ENCODE measurements at places on chromosomes 13 and 19.
A peak's percentile ranks its signal among the peaks of the same experiment; 100 is the strongest.

GRCh38 chr19:1412995-1413800 is 5.8 kb downstream of the DAZAP1 start:
- DNase-seq = no peak

DNA sequence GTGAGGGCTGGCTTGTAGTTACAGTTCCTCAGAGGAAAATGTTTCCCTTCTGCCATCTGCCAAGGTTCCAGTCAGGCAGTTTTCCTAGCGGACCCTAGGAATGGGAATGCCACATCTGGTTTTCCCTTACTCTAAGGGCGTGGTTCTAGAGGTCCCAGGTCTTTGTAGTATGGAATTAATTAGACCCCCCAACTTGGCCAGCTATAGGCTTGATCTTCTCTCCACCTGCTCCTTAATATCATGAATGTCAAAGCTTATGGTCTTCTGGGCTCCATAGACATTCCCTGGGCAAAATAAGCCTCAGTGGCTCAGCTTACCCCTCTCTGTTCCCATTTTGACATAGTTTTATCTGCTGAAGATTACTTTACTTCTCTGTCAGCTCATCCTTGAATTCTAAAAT is 70.0 kb downstream of the ZNF568 start:
- DNase-seq = no peak

DNA sequence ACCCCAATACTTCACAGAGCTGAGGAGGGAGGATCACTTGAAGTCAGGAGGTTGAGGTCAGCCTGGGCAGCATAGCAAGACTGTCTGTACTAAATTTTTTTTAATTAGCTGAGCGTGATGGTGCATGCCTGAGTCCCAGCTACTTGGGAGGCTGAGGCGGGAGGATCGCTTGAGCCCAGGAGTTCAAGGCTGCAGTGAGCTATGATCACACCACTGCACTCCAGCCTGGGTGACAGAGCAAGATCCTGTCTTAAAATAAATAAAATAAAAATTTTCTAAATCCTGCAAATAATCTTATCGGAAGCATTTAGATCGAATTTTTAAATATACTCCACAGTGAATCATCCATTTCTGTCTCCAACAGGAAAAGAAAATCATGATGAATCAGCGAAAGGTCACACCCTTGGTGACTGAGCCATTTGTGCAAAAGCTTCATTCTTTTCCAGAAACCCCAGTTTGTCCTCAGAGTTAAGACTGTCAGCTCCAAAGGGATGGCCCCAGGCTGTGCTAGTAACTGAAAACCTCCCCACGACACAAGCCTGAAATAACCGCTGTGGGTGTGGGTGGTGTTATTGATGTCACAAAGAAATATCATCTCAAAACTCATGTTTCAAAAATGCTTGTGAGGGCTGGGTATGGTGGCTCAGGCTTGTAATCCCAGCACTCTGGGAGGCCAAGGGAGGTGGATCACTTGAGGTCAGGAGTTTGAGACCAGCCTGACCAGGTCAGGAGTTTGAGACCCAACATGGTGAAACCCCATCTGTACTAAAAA is 167.6 kb downstream of the PTPRS start:
- DNase-seq = no peak

- no peak for DNase-seq
Measured at GRCh38 chr13:27770809-27771208, 21.5 kb upstream of the GSX1 start.

DNA sequence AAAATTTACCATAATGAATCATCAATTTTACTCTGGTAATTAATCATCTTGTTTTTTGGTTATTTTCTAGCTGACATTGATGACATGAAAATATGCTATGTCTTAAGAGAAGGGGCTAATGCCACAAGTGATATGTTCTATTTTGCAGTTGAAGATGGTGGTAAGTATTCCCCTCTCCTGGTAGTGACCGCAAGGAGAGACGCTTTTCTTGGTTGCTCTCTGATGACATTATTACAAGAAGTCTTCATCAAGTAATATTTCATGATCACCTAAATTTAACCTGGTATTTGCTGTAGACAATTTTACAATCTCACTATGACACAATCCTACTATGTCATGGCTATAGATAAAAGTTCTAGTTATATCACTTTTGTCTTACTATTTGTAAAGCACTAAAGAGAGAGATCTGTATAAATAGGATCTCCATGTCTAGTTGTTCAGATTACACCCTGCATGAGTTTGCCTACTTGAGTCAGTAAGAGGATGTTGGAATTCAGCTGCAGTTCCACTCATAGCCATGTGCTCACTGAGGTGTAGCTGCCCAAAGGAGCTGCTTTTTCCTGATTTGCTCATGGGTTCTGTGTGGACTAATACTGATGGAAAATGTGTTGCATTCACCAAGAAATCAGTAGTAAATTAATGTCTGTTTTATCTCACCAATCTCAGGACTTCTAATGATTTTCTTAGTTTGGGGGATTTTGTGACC is 10.9 kb downstream of the FREM2 start:
- no peak for DNase-seq

DNA sequence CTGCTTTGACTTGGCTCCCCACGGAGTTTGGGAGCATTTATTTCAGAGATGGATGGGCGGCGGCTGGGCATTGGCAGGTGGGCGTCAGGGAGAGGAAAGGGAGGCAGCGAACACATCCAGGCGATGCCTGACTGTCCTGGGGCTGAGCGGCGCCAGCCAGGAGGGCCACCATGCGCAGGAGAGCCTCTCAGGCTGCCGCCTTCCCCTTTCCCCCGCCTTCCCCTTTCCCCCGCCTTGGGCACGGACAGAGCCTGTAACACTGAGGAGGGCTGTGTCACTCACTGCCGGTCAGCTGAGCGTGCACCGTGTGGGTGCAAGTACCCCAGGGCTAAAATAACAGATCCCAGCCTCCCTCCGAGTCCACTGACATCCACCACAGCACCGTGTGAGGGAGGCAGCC is 11.4 kb downstream of the MCF2L start:
- DNase-seq = no peak

DNA sequence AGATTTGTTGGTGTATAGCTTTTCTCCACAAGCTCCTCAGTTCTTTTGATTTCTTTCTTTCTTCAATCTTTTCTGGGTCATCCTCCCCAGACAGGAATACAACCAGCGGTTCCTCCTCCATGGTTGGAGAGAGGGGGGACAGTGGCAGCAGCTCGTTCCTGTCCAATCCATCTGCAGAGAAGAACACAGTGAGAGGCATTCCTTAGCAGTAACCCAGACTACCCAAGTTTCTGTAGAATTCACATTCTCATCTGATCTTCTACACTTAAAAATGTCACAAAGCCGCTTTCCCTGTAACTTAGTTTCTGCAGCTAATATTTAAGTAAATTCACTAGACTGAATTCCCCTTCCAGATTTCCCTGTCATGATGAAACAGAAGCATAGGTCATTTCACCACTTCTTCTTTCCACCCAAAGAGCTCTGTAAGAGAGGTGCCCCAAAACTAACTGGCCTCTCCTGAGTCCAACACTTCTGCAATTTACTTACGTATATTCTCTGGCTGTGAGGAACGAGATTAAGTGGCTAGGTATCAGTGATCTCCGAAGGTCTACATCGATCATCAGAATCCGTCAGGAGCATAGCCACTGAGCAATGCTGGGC is 171.9 kb downstream of the TBC1D4 start:
- DNase-seq = no peak

GRCh38 chr13:100362781-100363180 is 225.8 kb downstream of the GGACT start:
- no peak for DNase-seq

DNA sequence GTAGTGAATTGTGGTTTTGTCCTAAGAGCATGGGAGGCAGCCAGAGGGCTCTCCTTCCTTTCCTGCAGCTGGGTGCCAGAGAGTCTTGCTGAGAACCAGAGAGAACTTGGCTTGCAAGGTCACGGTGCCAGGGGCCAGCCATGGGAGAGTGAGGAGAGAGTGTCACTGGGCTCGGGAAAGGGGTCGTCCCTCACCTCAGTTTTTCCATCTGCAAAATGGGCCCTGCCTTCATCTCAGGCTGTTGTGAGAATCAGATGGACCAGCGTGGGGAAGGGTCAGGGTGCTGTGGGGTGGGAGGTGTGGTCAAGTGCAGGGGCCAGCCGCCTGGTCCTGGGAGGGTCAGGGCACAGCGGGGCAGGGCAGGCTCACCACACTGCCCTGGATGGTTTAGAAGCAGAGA is 7.3 kb downstream of the LRP3 start:
- no peak for DNase-seq

DNA sequence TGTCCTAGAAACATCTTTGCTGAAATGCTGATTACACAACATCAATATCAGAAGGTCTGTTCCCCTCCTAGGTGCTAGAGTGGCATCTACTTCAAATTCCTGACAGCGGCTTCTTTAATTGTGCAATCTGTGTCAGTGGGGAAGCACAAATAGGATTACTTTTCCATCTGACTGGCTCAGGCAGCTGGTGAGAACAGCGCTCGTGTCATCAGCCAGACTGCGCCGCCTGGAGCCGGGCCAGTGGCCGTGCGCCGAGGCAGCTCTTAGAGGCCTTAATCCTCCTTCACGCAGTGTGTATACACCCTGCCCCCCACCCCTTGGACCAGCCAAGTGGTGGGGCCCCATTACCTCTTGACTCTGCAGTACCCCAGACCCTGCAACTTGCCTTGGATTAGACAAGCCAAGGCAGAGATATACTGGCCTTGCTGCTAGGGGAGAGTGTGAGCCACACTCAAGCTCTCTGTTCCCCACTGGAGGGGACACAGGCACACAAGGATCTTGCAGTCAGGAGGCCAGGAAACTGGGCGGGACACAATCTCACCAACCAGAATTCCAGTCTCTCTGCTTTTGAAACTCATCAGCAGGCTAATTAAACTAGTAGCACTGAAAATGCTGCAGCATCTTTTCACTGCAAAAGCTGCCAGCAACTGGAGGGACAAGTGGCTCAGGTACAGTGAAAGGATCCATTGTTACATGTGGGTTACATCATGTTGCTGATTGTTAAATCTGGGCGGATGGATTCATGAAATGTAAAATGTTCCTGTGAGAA is 48.9 kb upstream of the EPHX3 start:
- DNase-seq = no peak

DNA sequence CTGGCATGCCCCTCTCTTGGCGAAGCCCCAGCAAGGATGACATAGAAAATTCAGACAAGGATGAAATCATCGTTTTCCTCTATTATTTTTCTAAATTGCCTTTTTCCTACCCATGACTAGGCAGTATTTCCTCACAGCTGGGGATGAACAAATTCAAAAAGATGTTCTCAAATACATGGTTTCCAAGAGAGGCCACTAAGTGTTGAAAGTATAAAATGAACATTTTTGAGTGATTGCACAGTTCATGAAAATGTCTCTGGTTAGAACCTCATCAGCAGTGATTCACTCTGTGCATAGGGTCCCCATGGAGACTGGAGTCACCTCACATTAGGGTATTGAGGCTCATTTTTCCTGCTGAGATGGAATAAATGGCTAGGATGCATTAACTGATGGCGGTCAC is 373.7 kb downstream of the DNAJC15 start:
- no peak for DNase-seq

DNA sequence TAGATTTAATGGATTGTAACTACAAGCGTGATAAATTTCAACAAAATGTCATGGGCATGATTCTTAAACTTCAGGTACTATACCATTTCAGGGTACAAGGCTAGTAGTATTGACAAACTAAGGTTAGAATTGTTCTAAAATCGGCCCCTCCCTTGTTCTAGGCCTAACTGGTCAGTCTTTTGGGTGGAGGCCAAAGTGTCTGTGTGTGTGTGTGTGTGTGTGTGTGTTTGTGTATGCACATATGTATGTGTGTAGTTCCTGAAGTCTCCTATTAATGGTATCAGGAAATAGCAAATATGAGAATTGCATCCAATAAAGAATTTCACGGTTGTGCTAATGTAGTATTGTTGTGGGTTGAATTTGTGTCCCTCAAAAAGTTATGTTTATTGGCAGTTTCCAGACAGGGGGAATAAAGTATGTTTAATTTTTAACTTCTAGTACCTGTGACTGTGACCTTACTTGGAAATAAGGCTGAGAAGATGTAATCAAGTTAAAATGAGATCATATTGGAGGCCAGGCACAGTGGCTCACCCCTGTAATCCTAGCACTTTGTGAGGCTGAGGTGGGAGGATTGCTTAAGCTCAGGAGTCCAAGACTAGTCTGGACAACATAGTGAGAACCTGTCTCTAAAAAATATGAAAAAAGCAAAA is 119.2 kb downstream of the KLF5 start:
- no peak for DNase-seq

DNA sequence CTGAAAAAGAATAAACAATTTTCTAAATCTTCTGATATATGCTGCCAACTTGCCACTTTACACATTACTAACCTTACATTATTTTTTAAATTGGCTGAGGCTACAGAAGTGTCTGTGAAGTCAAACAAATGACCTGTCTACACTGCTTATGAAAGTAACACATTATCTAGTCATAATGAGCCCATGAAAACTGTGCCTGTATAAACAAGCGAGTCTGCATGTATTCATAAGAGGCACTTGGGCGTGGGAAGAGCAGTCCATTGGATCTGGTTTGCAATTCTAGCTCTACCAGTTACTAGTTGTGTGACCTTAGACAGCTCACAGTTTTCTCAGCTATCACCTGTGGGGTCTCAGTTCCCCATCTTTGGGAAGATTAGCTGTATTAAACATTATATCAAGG is 3.1 kb downstream of the VPS36 start:
- DNase-seq = no peak

GRCh38 chr19:49664171-49665035 is 1.3 kb downstream of the IRF3 start:
- peak; percentile 88 for DNase-seq

DNA sequence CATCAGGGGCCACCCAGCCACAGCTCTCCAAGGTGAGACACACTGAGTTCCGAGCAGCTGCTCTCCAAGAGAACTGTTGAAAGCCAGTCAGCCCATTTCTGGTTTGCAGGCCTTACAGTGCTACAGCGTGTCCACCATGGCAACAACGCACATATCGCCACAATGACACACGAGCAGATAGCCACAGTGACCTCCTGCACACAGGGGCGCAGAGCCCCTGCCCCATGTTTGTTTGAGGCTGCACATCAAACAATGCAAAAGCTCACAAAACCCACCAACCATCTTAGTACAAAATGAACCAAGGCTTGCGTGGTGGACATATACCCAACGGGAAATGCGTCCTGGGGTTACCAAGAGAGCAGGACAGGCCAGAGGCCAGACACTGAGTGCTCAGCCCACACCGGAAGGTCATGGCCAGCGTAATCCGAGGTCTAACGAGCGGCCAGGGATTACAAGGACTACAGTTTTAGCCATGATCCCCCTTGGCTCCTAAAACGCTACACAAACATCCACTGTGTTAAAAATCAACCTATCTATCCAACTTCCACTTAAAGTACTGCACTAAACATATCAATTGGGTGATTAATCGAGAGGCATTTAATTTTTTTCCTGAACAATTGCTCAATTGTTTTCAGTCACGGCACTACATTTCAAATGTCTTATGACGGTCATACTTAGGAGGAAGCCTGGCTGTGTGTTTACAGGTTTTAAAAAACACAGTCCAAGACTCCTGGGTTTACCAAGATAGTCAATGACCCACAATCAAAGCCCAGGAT is 56.0 kb downstream of the STK24 start:
- no peak for DNase-seq

Measured in activated CD4-positive, CD25-positive, alpha-beta regulatory T cell treated with anti-CD3 and anti-CD28 coated beads, Interleukin-2, amount 50 U/mL, for 72 hours (primary cell).